Cerebellar nuclear complex (tissue), 1 donor: ENCODE measurements at places on chromosomes 7 and 10.

DNA sequence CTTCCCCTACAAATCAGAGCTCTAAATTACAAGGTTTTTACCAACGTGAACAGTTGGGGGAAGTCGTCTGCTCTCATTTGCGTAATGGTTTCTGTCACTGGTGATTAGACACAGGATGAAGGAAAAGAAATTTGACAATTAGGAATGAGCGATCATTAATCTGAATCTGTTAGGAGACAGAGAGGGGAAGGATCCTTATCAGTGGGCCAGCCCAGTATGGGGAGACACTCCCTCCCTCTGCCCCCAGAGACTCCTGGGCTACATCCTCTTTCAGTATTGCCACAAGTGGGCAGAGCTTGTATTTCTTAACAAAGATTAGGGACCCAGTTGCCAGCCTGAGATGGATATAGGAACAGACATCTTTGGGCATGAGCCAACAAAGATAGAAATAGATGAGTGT, 15.5 kb downstream of the HIF1AN start:
- no peak for DNase-seq

- DNase-seq, result no peak
Measured at GRCh38 chr7:48637382-48637781, 287.0 kb upstream of the CDC14C start.

DNA sequence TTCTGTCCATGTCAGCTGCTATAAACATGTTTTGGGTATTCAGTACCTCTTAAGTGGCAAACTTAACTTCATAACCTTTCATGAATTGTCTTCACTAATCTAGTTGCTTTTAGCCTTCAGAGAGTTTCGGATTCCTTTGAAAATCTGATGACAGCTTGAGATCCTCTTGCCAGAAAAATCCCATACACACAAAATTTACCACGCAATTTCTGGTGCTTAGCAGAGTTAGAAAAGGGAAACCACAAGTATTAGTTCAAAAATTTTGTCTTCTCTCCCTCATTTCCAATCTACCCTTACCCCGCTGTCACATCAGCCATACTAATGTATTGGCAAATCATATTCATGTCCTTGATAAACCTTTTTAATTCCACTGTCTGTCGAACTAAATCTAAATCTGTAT, 72.7 kb upstream of the TMEM106B start:
- DNase-seq, result no peak

DNA sequence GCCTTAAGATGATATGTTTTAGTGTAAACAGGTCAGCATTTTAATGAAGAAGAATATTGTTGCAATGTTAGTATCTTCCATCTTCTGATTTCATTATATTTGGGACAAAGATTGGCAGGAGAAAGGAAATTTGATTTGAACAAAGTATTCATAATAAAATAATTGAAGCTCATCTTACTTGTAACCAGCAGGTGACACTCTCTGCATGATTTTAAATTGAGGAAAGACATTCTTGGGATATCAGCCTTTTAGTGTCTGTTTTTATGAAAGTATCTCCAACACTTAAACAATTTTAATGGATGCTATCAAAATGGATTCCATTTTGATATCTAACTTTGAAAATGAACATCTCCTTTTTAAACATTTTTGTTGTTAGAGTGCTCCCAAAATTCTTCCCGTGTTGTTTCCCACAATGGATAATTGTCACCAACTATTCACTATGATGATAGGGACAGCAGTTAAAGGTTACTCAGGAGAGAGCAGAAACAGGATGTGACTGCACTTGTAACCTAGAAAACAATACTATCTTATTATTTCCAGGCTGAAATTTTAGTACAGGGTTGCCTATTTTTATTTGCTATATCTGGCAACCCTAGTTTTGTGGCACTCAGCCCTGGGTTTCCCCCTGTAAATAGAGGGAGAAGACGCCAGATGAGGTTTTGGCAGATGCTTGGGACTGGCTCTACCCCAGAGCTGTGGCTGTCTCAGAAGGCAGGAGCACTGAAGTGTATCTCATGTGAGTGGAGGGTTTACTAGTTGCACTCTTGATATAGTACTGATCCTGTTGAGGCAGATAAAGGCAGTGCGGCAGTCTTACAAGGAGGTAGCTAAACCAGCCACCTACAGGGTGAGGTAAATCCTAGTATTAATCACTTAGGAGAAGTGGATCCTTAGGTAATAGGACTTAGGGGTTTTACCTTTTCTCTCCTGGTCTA, 31.0 kb upstream of the ABCB4 start:
- no peak for DNase-seq

- no peak for DNase-seq
Measured at GRCh38 chr10:94224656-94225055, 138.1 kb downstream of the NOC3L start.

DNA sequence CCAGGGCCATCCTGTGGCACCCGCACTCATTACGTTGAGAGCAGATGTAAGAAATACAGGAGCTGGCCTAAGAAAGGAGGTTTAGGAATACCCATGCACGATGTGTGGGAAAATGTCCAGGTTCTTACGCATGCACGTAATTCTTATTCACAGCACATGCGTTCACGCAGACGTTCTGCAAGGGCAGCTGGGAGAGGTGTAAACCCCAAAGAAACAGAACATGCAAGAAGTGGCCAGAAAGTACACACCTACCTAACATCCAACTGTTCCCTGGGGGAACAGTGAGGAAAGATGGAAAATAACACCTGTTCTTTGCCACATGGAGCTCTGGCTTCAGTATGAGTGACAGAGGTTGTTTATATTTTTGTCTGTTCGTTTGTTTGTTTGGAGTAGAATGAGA, 285.6 kb downstream of the PRPF18 start:
- DNase-seq, result no peak

DNA sequence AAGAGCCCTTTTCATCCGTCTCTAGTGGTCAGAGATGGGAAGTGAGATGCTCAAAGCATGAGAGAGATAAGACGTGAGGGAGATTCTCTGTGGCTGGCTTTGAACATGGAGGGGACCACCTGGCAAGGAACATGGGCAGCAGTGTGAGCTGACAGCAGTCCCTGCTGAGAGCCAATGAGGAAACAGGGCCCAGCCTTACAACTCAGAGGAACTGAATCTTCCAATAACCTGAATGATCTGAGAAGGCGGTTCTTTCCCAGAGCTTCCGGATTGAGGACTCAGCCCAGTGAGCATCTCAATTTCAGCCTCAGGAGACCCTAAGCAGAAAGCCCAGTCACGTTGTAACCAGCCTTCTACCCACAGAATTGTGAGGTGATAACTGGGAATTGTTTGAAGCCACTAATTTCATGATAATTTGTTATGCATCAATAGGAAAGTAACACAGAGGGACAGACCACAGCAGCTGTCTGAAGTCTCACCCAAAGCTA, 33.9 kb upstream of the IKZF1 start:
- no peak for DNase-seq
